ENCODE measurements at places on chromosomes 6 and 20.

DNA sequence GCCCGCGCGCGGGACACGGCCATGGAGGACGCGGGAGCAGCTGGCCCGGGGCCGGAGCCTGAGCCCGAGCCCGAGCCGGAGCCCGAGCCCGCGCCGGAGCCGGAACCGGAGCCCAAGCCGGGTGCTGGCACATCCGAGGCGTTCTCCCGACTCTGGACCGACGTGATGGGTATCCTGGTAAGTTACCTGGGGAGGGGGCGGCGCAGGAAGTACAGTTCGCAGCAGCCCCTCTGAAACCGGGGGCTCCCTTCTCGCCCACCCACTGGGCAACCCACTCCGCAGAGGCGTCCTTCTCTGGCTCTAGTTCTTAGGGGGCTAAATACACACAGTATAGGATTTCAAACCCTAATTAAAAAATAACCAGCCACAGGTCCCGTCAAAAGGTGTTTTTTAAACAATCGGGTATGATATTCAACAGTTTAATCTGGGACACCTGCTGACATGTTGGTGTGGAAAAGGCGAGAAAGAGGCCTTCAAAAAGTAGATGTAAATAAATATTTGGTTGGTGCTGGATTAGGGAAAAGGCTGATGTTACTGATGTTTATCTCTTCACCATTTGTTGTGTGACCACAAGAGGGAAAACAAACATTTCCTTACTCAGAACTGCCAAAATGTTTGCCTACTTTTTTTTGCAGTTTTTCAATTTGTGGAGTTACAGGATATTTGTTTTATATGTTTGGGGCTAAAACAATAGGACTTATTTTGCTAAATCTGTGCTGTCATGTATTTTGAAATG is 577 bp downstream of the SASH1 start:
- no peak for DNase-seq

GRCh38 chr6:41984623-41985022 is 43.0 kb upstream of the CCND3 start:
- no peak for DNase-seq

DNA sequence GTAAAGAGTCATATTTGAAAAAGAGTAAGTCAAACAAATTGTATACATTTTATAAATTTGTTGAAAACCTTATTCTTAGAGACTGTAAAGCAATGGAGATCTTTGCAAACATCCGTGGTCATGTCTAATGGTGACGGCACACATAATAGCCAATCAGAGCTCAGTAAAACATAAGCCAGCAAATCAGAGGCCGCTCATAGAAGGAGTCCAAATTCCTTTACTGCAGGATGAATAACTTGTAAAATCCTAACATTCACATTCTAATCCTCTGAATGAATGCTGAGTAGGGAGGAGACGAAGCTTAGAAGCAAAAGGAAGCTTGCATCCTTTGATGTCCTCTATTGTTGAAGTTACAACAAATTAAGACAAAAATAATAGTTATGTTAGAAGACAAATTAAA is 401.7 kb downstream of the PRKN start:
- no peak for DNase-seq

GRCh38 chr20:59146780-59147565 is 16.6 kb upstream of the ZNF831 start:
- DNase-seq, result no peak

GRCh38 chr6:150380256-150380655 is 11.4 kb downstream of the IYD start:
- DNase-seq, result no peak

GRCh38 chr6:90253631-90254030 is 43.0 kb downstream of the BACH2 start:
- peak; percentile 41 for DNase-seq

DNA sequence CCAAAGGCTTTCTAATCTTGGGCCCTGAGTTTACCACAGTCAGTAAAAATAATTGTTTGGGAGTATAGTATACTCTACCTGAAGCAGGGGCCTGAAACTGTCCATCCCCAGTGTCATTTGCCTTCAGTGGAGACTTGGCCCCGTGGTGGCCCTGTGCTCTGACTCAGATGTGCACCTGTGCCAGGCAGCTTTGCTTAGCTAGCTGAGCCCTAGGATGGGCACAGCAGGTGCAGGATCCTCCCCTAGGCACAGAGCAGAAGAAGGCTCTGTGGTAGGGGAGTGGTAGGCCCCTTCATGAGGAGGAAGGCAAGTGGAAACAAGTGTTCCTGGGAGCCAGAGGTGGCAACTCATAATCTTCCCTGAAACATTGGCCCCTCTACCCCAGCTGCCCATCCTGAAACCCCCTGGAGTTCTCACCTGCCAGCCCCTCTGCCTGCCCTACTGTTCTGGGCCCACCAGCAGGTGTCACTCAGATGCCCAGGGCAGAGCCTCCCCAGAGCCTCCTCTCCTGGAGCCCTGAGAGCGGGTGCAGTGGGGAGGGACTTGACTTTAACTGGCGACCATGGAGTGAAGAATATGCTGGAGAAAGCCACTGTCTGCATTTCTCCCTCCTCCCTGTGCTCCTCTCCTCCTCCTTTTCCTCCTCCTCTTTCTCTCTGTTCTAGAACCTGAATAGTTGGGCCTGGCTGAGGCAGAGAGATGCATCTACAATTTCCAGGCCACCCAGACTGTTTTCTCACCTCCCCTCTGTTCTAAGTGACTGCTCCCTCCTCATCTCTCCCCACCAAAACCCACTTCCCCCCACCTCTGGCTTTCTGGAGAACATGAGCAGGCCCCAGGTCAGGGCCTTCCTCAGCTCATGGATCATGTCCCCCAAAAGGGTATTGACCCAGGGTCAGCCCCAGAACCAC is 2.9 kb downstream of the CPNE5 start:
- DNase-seq, result peak; percentile 82

DNA sequence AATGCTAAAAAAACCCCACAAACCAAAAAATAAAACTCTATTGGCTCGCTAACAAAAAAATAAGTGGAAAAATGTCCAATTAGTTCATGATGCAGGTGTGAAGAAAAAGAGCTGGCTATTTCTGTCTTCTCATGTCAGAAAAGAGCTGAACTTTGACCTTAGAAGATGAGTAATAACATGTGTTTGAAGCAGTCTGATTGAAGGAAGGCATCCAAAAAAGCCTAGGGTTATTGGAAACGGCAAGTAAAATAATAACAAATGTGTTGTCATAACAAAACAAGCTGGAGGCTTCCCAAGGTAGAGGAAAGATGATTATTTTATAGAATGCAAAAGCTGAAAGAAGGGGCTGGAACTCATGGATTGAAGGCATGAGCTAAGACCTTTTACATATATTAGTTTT is 94.4 kb upstream of the FAM184A start:
- no peak for DNase-seq

DNA sequence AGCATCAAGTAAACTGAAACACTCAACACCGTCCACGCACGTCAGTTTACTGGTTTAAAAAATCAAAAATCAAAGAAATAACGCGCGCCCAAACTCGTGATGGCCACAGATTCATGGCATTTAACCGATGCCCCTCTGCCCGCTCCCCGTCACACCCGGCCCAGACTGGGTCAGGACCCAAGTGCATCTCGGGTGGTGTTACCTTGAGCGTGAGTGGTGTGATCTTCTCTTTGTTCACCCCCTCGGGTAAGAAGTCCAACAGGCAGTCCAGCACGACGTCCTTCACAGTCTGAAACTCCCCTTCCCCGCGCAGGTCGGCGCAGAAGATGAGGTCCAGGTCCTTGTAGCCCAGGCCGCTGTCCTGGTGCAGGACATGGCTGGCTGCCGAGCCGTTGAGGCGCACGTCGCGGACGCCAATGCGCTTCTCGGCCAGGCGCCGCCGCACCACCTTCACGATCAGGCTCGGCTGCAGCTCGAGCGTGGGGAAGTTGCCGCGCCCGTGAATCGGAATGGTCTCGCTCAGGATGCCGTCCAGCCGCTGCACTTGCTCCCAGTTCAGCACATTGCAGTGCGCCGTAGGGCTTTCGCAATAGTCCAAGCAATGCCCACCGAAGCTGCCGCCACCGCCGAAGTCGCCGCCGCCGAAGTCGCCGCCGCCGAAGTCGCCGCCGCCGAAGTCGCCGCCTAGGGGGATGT is 945 bp downstream of the TENT5A start:
- DNase-seq, result no peak

DNA sequence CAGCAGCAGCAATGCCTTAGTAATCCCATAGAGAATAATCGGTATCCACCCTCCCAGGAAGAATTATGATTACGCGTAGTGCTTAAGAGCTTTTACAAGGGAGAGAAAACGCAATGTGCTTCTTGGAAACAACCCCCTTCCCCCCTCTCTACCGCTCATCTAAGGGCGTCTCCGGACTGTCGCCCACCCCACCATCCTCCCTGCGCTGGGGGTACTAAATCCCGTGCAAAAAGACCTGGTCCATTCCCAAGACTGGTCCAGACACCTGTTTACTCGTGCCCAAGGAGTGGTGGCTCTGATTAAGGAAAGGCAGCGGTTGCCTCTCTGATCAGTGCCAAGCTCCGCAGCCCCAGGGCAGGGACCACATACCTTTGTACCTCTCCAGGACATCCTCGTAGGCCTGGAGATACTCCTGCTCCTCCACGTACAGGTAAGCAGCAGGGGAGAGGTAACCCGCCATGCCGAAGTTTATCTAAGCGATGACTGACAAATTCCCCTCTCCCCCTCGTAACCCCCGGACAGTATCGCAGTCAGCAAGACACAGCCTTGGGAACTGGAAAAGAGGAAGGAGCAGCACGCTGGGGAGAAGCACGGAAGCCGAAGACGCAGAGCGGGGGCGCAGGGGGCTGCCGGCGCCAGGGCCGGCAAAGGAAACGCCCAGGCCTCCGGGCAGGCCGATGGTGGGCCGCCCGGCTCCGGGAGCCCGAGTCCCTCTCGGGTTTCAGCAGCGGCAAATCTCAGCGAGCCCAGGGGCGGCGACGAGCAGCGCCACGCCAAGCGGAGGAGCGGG is 112.0 kb upstream of the BEND6 start:
- peak; percentile 84 for DNase-seq

- no peak for DNase-seq
Measured at GRCh38 chr6:138393871-138394783, 9.9 kb upstream of the HEBP2 start.

GRCh38 chr6:147881432-147881831 is 372.9 kb downstream of the SAMD5 start:
- DNase-seq, result no peak

DNA sequence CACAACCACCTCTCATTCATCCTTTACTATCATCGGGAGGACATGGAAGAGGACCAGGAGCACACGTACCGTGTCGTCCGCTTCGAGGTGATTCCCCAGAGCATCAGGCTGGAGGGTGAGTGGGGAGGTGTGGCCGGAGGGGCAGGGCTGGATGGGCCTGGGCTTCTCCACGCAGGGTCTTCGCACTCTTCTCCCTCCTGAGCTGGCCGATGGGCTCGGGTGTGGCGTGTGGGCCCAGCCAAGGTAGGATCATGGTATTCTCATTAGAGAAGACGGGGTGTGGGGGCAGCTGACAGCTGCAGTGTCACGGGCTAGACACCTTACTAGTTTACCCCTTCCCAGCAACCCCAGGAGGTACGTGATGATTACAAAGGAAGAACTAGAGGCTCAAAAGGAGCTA is 33.5 kb downstream of the TM9SF4 start:
- no peak for DNase-seq

DNA sequence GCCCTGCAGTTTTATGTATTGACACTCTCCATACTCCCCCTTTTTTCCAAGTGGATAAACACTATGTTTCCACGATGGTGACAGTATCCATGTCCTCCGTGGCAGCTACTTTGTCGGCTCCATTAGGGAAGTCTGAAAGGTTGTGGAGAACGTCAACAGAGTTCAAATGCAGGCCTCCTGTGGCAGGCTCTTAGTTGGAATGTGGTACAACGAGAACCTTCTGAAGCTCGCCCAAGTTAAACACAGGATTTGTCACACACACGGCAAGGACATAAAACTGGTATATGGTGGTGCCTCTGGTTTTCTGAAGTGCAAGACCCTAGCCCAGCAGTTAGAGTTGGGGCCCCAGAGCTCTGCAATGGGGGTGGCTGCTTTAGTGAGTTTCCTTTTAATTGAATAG is 187.0 kb upstream of the TAB2 start:
- no peak for DNase-seq

DNA sequence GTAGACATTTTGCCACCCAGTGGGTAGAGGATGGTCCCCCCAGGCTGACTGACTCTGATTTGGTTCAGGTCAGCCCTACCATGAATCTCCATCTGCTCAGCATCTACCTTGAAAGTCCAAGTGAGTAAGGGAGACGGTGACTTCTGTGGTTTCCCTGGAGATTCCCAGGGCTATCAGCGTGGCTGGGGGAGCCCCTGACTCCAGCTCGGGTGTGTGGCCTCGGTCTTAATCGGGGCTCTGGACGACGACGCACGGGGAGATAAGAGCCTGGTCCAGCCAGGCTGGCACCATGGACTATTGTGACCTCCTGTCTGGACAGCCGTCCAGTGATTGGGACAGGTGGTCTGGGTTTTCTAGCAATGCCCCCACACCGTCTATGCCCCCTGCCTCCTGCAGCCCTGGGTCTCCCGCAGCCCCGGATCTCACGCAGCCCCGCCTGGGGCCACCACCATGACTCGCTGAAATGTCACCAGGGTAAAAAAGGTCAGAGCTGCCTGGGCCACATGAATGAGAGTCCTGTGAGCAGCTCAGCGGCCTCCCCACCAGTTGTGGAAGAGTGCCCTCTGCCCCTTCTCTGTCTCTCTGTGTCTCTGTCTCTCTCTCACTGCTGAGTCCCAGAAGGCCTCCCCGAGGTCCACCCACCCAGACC is 47.1 kb upstream of the GATA5 start:
- no peak for DNase-seq

- no peak for DNase-seq
Measured at GRCh38 chr6:165817771-165818170, 154.7 kb upstream of the PDE10A start.

DNA sequence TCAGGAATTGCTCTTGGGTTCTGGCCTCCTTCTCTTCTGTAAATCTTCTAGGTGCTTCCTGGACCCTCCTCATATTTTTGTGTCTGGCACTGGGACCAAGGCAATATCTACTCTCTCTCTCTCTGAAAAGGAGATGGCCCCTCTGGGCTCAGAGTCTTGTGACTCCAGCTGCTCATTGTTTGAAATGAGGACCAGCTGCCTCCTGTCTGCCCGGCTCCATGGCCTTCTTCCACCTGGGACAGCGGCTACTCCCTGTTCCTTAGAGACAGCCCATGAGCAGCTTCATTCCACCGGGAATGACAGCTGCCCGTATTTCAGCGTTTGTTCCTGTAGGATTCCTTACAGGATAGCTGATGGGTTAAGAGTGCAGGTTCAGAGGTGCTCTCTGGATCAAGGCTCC is 2.9 kb downstream of the TGM3 start:
- DNase-seq, result no peak

DNA sequence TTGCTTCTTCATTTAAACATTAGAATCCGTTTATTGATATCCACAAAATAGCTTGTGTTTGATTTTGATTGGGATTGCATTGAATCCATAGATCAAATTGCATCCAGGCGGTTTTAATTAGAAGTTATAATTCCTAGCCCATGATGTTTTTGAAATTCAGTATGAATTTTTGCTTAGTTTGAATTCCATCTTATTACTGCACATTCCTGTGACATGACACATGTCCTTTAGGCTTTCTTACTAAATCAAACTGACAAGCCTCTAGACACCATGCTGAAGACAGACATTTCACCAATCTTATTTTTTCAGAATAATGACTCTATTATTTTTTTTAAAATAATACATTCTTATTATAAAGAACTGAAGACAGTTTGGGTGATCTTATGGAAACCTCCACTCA is 21.4 kb upstream of the PI16 start:
- DNase-seq, result no peak

- no peak for DNase-seq
Measured at GRCh38 chr6:15535495-15536197, 127.2 kb downstream of the DTNBP1 start.

GRCh38 chr6:147528511-147529145 is 20.1 kb downstream of the SAMD5 start:
- no peak for DNase-seq

GRCh38 chr20:54619181-54619580 is 143.8 kb downstream of the DOK5 start:
- no peak for DNase-seq
